Left renal cortex interstitium (tissue), 4 donors: ENCODE measurements at places on chromosomes 2 and 18.
A peak's percentile ranks its signal among the peaks of the same experiment; 100 is the strongest.

- DNase-seq: no peak
Observed at GRCh38 chr2:46025081-46025480, 272.1 kb upstream of the EPAS1 start.

DNA sequence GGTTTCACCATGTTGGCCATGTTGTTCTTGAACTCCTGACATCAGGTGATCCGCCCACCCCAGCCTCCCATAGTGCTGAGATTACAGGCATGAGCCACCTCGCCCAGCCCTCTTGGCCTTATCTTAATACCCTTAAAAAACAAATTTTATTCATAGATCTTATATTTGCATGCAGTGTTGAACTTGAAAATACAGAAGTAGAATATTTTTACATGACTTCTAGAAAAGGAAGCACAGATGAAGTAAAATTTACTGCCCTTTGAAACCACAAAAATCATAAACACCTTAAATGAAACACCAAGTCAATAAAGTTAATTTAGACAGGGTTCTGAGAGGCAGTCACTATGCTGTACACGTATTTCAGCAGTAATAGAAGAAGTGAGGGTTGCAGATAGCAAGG, 145.7 kb downstream of the CERS6 start:
- DNase-seq: no peak

DNA sequence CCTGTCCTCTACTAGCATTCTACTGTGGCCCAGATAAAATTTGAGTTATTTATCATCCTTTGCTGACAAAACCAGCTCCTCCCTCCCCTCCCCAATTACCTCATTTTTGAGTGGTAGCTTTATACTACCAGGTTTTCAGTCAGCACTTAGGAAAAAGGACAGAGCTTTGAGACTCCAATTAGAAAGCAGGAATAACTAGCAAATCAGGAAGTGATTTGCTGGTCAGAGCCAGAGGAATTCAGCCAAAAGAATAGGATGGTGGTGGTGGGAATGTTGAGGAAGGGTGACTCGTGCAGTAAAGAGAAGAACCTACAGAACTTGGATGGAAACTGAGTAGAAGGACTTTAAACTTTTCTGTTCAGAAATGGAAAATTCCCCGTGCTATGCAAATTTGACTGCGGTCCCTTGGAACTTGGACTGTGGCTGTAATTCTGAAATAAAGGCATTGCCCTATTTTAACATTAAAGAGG, 3.7 kb downstream of the MYL12B start:
- DNase-seq: no peak

- no peak for DNase-seq
Observed at GRCh38 chr2:202208526-202208925, 29.9 kb downstream of the SUMO1 start.

- peak; percentile 26 for DNase-seq
Observed at GRCh38 chr18:25876330-25876948, 214.0 kb downstream of the SS18 start.

GRCh38 chr2:100143286-100143685, 896 bp upstream of the AFF3 start:
- no peak for DNase-seq

DNA sequence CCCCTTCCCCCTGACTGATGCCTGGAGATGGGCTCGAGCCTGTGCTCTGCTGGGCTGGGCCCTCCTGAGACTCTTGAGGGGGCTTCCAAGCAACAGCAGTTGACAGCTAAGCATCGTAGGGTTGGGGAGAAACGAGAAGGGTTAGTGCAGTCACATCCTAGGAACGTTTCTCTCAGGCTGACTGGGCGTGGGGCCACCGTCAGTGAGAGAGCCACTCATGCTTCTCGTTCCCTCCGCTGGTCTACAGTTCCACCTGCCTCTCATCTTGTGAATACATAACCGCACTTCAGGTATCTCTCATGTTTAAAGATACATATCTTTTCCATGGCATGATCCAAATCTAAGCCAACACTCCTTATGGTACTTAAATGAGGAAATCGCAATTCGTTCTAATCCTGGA, 66.4 kb downstream of the TRAPPC12 start:
- no peak for DNase-seq

DNA sequence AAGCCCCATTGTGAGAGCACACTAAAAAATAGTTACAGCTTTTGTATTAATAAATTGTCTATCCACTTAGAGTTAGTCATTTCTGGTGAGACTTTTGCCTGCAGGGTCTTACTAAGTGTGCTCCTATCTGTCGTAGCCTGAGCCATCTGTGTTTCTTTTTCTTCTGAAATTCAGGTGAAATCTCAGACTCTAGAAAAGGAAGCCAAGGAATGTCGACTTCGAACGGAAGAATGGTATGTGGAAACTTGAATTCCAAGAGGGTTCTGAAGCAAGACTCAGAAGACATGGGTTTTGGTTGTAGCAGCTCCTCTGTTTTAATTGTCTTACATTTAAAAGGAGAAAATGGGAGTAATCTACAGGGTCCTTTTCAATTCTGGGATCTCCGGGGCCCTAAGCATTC, 70.0 kb upstream of the STON1 start:
- no peak for DNase-seq

DNA sequence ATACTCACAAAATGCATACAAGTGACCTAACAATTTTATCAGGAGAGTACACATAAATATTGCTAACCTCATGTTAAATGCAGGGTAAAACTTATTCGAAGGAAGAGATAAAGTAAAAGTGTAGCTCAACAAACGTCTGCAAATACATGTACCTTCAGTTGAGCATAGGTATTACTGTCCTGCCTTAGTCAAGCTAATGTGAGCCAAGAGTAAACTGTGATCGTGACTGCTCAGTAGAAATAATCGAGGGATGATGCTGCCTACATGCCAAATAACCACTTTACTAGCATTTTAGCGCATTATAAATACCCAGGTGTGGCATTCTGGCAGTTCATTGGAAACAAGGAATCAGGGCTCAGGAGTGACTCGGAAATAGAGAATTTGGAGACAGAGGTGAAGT, 779.5 kb downstream of the SOCS6 start:
- no peak for DNase-seq

- no peak for DNase-seq
Observed at GRCh38 chr18:39486268-39486667, 1920.7 kb upstream of the CELF4 start.

GRCh38 chr2:120927265-120927628, 191.6 kb downstream of the GLI2 start:
- no peak for DNase-seq

DNA sequence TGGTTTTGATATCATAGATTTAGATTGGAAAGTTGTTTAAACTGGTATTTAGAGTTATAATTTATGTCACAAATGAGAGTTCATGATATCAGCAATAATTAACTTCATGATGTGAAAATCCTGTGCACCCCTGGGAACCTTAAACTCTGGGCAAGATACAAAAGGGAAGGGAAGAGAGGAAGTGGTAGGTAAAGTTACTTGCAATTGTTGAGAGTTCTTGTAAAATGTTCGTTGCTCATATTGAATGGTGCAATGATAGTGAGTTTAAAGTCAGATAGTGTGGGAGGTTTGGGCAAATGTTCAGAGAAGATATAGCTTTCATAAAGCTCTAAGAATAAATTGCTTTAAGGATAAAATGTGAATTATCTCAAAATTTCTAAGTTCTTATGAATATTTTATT, 75.4 kb downstream of the SP110 start:
- DNase-seq: no peak

DNA sequence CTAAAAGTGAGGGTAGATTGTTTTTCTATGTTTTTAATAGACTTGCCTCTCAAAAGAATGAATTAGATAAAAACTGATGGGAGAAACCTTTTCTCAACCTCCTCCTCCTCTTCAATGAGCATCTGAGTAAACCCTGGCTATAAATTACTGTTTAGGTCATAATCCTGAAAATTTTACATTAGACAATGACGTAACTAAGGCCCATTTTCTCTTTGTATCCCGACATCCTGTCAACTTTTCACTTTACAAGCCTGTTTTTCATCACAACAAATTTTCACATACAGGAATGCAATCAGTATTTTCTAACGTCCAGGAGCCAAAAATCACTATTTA, 1.3 kb downstream of the SPIRE1 start:
- DNase-seq: no peak

DNA sequence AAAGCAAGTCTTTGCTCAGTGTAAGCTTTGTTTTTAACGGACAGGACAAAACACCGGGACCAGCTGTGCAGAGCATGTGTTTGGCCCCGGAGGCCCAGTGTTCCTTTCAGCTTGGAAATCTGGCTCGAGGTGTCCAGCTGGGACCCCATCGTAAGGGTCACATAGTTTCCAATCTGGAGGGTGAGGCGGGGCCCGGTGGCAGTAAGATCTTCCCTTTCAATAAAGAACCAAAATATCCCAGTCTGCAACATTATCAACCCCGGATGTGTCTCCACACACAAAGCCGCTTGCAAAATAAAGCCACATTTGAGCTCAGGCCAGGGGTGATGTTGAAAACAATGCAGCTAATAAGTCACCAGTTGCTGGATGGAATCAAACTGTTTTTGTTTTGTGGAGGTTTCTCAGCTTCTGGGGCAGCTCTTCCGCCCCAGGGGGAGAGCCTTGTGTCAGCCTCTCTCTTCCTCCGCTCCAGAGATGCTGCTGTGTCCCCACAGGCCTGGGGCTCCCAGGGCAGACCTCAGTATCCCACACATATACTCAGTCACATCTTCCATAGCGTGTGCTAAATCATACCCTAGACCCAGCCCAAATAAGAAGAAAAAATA, 138.6 kb upstream of the GLI2 start:
- DNase-seq: no peak

- DNase-seq: no peak
Observed at GRCh38 chr2:218021536-218022071, 18.8 kb upstream of the TNS1 start.

GRCh38 chr2:218081063-218081462, 12.0 kb downstream of the RUFY4 start:
- no peak for DNase-seq

DNA sequence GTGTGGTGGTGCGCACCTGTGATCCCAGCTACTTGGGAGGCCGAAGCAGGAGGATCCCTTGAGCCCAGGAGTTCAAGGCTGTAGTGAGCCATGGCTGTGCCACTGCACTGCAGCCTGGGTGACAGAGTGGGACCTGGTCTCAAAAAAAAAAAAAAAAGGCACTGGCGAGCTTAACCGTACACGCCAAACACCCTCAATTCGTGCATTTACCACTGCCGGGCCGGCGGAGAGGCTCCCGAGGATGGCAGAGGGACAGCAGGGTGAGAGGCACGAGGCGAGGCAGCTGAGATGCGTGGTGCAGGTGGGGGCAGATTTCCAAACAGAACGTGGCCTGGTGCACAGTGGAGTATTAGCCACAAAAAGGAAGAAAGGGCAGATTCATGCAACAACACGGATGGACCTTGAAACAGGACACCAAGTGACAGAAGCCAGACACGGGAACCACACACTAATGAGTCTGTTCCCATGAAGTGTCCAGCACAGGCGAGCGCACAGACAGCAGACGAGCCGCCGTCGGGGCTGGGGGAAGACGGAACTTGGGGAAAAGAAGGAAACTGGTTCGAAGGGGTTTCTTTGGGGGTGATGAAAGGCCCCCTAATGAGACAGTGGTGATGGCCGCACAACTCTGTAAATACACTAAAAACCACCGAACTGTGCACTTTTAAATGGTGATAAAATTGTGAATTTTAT, 27.4 kb downstream of the SLC66A2 start:
- no peak for DNase-seq

DNA sequence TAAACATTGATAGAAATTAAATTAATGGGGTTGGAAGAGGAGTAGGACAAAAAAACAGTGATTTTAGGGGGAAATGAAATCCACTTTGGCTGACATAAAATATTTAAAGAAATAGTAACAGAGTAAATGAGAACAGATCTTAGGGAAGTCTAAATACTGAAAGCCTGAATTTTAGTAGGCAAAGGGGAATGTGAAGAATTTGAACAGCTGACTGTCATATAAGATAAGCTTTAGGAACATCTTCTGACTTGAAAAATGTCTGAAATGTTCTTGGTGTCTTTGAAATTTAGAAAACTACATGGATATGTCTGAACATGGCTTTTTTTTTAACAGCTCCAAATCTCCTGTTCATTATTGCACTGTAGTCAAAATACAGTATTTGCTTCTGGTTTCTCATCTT, 150.3 kb downstream of the CALCRL start:
- DNase-seq: no peak
